Thoracic aorta (tissue), 2 donors: ENCODE measurements at places on chromosomes 4 and X.

- no peak for DNase-seq
Measured at GRCh38 chr4:153189016-153189801, 15.0 kb upstream of the TRIM2 start.

DNA sequence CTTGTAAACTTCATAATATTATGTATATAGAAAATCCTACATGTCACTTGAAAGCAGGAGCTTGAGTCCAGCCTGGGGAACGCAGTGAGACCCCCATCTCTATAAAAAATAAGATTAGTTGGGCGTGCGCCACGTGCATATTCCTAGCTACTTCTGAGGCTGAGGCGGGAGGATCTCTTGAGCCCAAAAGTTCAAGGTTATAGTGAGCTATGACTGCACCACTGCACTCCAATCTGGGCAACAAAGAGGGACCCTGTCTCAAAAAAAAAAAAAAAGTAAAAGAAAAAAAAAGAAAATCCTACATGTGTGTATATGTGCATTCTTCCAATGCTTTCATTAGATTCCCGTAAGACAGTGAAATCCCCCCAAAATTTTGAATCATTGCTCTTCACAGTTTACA, 1.7 kb downstream of the SEC31A start:
- DNase-seq = no peak

- DNase-seq = no peak
Measured at GRCh38 chr4:2436301-2436700, 17.5 kb downstream of the CFAP99 start.

GRCh38 chr4:169246957-169247396, 23.8 kb downstream of the SH3RF1 start:
- DNase-seq = no peak

DNA sequence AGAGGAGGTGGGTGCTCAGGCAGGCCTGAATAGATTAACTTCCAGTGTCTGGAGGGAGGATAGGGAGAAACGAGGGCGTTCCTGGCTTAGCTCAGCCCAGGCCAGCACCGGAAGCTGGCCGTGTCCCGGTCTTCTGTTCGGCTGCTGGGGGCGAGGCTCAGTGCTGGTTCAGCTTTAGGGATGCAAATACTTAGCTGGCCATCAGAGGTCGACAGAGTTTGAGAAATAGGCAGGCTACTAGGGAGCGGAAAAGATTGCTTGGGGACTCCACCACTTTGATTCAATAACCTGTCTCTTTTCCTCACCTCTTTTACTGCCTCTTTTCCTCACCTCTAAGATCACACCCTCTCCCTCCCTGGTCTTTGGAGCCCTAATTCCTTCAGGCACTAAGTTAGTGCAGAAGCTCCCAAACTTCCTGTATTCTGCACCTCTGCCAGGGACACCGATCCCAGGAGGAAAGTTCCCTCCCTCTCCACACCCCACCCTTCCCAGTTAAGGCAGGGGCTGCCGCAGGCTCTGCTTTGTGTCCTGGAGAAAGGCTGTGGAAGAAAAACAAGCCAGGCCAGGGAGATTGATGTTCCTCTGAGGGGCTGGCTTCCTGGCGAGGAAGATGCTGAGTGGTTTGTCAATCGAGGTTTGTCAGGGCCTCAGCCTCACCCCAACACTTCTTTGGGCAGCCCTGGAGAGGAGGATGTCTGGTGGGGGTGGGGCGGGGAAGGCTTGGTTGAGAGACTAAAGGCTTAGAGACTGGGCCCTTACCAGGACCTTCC, 6.0 kb upstream of the EFNB1 start:
- no peak for DNase-seq

DNA sequence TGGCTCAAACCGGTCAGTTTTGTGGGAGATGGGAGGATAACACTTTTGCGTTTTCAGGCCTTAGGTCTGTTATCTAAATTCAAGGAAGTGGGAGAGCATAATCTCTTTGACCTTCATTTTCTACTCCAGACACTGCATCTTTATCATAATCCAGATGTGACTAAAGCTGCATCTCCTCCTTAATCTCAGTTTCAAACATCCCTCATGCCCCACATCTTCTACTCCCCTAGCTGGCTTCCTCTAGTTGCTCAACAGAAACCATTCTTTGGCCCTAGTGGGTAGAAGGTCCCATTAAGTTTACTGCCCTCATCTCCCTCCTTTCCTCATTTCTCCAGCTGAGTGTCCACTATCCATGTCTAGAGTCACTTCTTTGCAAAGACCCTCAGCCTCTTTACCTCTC, 18.8 kb upstream of the RASL11B start:
- DNase-seq = no peak

GRCh38 chr4:78601013-78601412, 49.4 kb downstream of the ANXA3 start:
- DNase-seq = no peak
